Left ventricle myocardium superior (tissue), 1 donor: ENCODE measurements at places on chromosomes 2 and 18. TPM values are rescaled to one million over a fixed set of nuclear protein-coding genes. Genes with fewer than 3 reads are reported as not detected.
A peak's percentile ranks its signal among the peaks of the same experiment; 100 is the strongest.

GRCh38 chr18:77208964-77209363 is 40.7 kb upstream of the GALR1 start:
- peak; percentile 41 for DNase-seq

GRCh38 chr2:219648176-219648575 is 20.7 kb downstream of the SLC4A3 start:
- DNase-seq = no peak

- DNase-seq = no peak
Observed at GRCh38 chr18:4599312-4599711, 144.2 kb upstream of the DLGAP1 start.

- no peak for DNase-seq
Observed at GRCh38 chr2:38421274-38422056, 44.4 kb upstream of the ATL2 start.

GRCh38 chr2:113167115-113167932 is 6.4 kb upstream of the PSD4 start:
- peak; percentile 42 for DNase-seq

GRCh38 chr18:28143725-28144124 is 33.2 kb downstream of the CDH2 start:
- DNase-seq = no peak

- DNase-seq = no peak
Observed at GRCh38 chr2:17271416-17271815, 246.8 kb downstream of the RAD51AP2 start.

GRCh38 chr2:72146347-72147302 is 1.0 kb downstream of the CYP26B1 start:
- no peak for DNase-seq

GRCh38 chr18:48638451-48638850 is 99.6 kb downstream of the CTIF start:
- no peak for DNase-seq

- DNase-seq = no peak
Observed at GRCh38 chr18:77822632-77823031, 573.0 kb downstream of the GALR1 start.

GRCh38 chr2:189628817-189629530 is 32.3 kb upstream of the ASNSD1 start:
- DNase-seq = no peak

DNA sequence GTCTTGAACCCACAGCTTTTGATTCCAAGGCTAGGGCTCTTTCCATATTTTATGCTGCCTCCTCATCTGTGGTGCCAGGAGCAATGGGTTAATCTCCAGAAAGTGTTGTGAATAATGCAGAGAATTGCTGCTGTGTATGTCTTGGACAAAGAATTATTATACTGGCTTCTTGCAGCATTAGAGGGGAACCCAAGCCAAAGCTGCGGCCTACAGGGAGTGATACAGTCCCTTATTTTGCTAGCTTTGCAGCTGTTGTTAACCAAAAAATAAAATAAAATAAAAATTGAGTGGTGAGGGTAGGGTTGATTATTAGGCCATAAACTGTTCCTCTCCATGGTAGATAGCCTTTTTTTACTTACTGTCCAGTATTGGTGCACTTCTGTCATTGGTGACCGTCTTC is 16.7 kb downstream of the WIPF1 start:
- peak; percentile 43 for DNase-seq

- peak; percentile 92 for DNase-seq
Observed at GRCh38 chr2:10042301-10043161, 819 bp upstream of the KLF11 start.

DNA sequence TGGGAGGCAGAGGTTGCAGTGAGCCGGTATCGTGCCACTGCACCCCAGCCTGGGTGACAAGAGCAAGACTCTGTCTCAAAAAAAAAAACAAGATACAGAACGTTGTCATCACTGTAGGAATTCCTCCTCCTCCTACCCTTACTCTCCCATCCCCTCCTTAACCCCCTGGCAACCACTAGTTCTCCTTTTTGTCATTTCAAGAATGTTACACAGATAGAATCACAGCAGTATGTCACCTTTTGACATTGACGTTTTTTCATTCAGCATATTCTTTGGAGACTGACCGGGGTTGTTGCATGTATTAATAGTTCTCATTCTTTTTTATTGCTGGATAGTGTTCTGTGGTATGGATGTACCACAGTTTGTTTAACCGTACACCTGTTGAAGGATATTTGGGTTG is 32.4 kb downstream of the TTLL4 start:
- DNase-seq = no peak

- no peak for DNase-seq
Observed at GRCh38 chr2:24123922-24124580, 782 bp downstream of the FAM228B start.

DNA sequence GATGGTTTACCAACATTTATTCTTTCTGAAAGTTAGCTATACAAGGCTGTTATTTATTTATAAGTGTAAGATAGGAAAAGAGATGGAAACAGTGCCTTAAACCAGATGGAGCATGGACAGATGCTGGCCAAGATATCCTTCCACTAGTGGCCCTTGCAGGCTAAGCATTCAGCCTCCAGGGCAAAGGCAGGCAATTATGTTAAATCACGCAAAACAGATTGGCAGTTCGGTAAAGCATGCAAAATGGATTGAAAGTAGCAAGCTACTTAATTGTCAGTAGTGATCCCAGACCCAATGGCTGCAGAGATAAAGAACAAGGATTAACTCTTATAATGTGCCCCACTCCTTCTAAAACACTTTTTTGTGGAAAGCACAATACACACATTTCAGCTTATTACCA is 105.4 kb upstream of the MAP4K3 start:
- no peak for DNase-seq

GRCh38 chr2:25265802-25266201 is 75.9 kb downstream of the DNMT3A start:
- peak; percentile 32 for DNase-seq

- no peak for DNase-seq
Observed at GRCh38 chr18:63078471-63078870, 241.1 kb downstream of the BCL2 start.

- DNase-seq = no peak
Observed at GRCh38 chr2:109370399-109371035, 241.5 kb downstream of the SH3RF3 start.

DNA sequence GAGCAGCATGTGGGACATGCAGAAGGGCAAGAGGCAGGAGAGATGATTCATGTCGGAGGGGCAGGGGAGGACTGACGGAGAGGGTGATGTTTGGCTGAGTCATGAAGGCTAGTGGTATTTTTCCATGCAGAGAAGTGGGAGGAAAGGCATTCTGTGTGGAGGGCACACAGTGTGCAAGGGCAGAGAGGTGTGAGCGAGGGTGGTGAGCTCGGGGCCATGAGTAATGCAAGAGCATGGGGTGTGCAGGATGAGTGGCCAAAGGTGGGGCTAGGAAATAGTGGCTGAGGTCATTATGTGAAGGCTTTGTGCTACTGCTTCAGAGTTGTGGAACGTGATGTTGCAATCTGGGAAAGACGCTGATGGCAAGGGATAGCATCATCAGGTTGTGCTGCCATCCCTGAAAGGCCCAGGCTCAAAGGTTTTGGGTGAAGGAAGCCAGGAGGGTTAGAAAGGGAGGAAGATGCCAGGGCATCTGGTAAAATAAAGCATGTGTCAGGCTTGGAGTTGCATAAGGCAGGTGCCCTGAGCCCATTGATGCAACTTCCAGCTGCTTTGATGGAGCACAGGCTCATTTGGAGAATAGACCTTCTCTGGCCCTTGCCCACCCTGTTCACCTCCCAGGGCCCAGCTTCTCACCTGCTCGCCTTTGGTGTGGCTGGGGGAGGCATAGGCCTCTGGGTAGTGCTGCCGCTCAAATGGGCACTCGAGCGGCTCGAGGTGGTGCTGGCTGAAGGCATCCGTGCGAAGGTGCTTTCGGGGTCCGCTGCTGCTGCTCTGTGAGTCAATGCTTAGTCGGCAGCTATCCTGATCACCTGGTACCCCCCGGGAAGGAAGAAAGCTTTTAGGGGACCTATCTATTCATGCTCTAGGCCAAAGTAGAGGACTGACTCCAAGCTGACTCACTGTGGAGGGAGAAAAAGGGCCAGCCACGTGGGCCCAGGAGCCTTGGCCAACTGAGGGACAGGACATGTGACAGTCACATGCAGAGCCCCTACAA is 37.5 kb downstream of the PAX8 start:
- peak; percentile 59 for DNase-seq

- no peak for DNase-seq
Observed at GRCh38 chr2:36403675-36404230, 48.2 kb downstream of the CRIM1 start.

- DNase-seq = no peak
Observed at GRCh38 chr2:16559278-16560067, 106.2 kb downstream of the CYRIA start.

DNA sequence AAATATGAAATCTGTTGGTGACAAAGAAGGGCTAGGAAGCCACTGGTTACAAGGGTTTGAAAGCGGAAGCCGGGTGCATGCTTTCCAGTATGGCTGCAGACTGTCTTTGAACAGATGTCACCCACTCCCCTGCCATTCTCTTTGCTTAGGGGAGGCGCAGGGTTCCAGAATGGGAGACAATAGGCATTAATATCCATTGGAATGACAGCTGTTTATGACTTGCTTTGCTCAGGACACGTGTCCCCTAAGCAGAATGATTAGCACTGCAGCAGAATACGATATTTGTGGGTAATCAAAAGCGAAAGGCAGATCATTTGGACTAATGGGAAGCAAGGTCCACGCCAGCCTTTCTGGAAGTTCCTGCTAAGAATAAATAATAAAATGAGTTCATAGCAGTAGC is 25.8 kb upstream of the NRP2 start:
- DNase-seq = no peak

- DNase-seq = peak; percentile 30
Observed at GRCh38 chr2:67476809-67477790, 80.0 kb downstream of the ETAA1 start.

DNA sequence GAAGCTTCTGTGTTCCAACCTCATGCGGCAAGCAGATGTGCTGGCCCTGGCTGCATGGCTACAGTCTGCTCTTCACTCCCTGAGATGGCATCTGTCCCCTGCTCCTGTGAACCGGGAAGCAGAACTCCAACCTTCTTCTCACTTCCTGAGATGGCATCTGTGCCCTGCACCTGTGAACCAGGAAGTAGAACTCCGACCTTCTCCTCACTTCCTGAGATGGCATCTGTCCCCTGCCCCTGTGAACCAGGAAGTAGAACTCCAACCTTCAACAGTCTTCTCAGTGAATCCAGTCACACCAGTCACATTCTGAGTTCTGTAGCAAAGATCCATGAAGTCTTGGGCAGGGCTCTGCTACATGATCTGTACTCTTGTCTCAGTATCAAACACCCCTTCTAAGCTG is 887.2 kb upstream of the KLHL29 start:
- no peak for DNase-seq

Gene ZBTB7C
- 2.1 TPM for total RNA-seq

Gene RNF152
- 10.8 TPM for total RNA-seq

Gene PRKCE
- total RNA-seq = 14.8 TPM

Gene UGT1A6
- total RNA-seq = not detected

Gene PJVK
- 1.1 TPM for total RNA-seq

Gene CLEC4F
- total RNA-seq = 0.25 TPM

Gene PFN4
- 0.62 TPM for total RNA-seq

Gene FSHR
- 0.20 TPM for total RNA-seq

Gene CIB4
- not detected for total RNA-seq

Gene FER1L5
- not detected for total RNA-seq
